ENCODE measurements at places on chromosomes 5 and 9. TPM values are rescaled to one million over a fixed set of nuclear protein-coding genes. Genes with fewer than 3 reads are reported as not detected.

CCT5 gene
- 27.4 TPM for total RNA-seq

SCGB3A2 gene
- not detected for total RNA-seq

DNA sequence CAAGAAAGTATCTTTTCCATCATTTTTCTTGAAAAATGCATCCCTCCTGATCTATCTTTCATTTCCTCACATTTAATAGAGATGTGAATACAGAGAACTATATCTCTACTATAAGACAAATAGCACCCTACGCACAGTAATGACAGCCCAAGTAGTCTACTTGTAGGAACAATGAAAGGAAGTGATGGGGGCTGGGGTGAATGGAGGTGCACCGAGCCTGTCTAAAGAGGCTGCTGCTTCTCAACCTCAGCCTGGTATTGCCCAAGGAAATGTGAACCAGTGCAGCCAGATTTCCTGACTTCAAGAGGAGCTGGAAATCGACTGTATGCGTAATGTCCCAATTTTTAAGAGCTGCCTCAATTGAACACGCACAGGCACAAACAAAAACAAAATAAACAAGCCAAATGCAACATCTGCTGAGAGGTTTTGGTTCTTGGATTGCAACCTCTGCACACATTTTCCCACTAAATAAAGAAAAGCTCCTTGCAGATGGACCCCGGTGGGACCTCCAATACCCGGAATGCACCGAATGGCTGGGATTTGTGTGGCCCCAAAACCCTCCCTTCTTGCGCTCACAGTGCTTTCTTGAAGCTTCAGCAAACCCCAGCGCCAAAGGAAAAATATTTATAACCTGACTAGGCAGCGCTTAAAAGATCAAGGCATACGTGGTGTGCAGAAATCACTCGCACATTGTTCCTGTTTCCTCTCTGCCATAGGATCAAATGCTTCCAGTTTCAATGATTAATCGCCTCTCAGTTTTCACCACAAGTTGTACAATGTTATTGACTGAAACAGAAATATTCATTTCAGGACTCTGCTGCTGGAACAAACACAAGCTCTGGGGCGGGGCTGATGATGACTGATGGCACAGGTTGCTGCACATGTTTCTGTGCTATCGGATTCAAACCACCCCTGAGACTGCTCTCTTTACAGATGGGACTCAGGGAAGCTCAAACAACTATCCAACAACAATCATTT is 68.3 kb downstream of the KCNIP1 start:
- H3K36me3 ChIP-seq = no peaks in the 10 kb centered on the region
- no peak for DNase-seq
- no peak overlapping the region for H3K27ac ChIP-seq

- no peak overlapping the region for H3K27ac ChIP-seq
- H3K27me3 ChIP-seq = no peaks in the 10 kb centered on the region
- no peaks in the 10 kb centered on the region for H3K36me3 ChIP-seq
- H3K4me3 ChIP-seq = no peak overlapping the region
Measured at GRCh38 chr5:71839096-71839884, 120.2 kb downstream of the CARTPT start.

DNA sequence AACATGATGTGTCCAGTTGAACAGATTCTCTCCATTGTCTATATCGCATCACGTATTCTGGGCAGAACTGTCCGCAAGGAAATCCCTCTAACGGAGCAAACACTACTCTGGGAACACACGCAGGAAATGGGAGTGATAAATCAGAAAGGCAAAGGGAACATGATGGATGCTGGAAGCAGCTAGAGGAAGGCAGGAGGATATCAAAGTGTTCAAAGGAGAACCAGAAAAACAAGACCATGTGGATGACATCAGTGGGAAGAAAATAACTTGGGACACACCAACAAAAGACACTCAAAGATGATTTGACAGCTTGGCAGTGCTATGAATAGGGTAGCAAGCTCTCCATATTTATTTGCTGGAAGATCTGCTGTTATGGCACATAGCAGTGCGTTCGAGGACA is 142.9 kb downstream of the PLK2 start:
- H3K27me3 ChIP-seq = no peaks in the 10 kb centered on the region
- H3K27ac ChIP-seq = no peak overlapping the region
- no peaks in the 10 kb centered on the region for H3K36me3 ChIP-seq
- no peak overlapping the region for H3K4me3 ChIP-seq
- DNase-seq = no peak

DNA sequence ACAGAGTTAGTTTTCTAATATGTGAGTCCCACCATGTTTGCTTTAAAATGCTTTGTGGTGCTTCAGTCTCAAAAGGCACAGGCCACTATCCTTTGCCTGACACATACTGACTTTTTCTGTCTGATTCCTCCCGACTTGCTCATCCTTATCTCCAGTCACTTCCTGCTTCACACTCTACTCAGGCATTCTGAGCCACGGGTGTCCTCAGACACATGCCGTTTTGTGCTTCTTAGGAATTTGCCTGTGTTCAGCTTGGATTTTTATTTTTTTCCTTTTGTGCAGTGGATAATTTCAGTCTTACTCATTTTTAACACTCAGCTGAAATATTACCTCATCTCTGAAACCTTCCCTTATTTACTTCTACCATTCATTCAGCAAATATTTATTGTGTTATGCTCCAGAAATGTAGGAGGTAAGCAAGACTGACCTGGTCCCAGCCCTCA is 54.1 kb downstream of the MAN2A1 start:
- peaks cover 19% of the 10 kb centered on the region for H3K36me3 ChIP-seq
- no peak overlapping the region for H3K27ac ChIP-seq
- no peaks in the 10 kb centered on the region for H3K27me3 ChIP-seq
- peaks cover 5% of the 10 kb centered on the region for H3K4me1 ChIP-seq

- no peaks in the 10 kb centered on the region for H3K4me1 ChIP-seq
- H3K36me3 ChIP-seq = no peaks in the 10 kb centered on the region
- DNase-seq = no peak
- H3K27ac ChIP-seq = no peak overlapping the region
- H3K27me3 ChIP-seq = no peaks in the 10 kb centered on the region
- H3K4me3 ChIP-seq = no peak overlapping the region
Measured at GRCh38 chr9:130924448-130924788, 14.6 kb downstream of the FIBCD1 start.

DNA sequence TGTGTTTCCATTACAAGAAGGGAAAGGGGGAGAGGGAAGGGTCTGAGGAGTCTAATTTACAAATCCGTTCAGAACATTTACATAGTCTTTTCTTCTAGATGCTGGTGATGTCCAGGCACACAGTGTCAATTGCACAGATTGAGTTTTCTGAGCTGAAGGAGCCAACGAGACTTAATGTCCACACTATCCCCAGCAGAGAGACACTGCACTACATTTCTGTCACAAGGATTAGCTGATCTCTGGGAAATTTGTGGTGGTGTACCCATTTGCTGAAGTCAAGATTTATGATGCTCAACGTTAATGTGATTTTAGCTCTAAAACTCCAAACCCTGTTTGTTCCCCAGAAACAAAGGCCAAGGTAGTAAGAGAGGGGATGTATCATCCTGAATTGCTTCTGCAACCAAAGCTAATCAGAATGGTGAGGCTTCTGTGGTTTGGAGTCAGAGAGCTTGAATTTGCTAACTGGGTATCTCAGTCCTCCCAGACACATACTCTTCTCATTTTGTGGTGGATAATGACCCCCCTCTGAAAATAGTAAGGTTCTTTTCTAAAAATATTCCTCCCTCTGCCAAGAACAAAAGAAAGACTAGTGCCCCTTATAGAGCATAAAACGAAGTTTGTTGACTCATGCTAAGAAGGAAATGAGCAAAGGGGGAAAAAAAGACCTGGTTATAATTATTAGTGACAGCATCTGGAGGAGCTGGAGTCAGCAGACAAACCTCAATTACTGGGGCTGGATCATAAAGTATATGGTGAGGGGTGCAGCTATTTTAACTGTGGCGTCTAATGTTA is 416.9 kb downstream of the PSAT1 start:
- H3K4me1 ChIP-seq = no peaks in the 10 kb centered on the region
- H3K27me3 ChIP-seq = no peaks in the 10 kb centered on the region
- no peak overlapping the region for H3K4me3 ChIP-seq
- H3K27ac ChIP-seq = no peak overlapping the region
- H3K36me3 ChIP-seq = no peaks in the 10 kb centered on the region

DNA sequence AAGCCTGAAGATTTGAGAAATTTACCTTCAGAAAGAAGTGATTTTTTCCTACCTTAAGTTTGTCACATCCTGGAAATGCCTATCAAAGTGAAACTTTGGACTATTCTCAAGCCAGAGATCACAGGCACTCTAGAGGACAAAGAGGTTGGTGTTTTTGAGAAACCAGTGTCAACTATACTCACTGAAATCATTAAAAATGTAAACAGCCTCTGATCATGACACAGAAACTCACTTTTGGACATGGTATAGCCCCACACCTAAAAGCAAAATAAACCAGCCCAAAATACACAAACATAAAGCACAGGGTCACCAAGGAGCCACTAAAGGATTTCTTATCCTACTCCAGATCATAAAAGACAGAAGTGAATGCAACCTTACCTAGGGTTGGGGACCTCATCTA is 65.7 kb upstream of the ICE1 start:
- H3K4me3 ChIP-seq = no peak overlapping the region
- no peaks in the 10 kb centered on the region for H3K4me1 ChIP-seq
- no peak overlapping the region for H3K27ac ChIP-seq

Data from CD4-positive, alpha-beta T cell (primary cell).